ENCODE measurements at places on chromosomes 11 and 22.

DNA sequence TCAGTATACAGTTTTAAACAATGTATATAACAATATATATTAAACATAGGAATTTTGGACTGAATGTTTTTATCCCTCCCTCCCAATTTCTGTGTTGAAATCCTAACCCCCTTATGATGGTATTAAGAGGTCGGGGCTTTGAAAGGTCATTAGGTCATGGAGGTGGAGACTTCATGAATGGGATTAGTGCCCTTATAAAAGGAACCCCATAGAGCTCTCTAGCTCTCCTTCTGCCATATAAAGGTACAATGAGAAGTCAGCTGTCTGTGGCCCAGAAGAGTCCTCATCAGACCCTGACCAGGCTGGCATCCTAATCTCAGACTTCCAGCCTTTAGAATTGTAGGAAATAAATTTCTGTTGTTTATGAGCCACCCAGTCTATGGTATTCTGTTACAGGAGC is 6.5 kb downstream of the NNMT start:
- no peak for DNase-seq

DNA sequence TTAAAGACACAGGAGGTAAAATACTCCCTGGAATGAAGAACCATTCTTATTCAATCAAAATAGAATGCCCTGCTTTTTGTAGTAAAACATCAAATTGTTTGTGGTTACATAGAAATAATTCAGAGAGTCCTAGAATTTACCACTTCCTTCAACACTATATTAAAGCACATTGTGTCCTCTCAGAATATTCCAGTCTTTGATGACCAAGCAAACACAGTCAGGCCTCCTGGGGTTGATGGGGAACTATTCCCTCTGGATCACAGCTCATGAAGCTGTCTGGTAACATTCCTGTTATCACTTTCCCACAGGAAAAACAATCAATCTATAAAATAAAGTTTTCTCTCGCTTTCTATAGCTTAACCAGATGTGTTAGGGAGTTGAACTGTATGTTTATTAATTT is 389.3 kb downstream of the KCNA4 start:
- DNase-seq: no peak

GRCh38 chr22:20494978-20495860 is at the start of gene KLHL22:
KLHL22 (minus strand) TSS chr22:20495795; CDS start chr22:20489211, 6,584 bp downstream.
- DNase-seq: peak; percentile 90

DNA sequence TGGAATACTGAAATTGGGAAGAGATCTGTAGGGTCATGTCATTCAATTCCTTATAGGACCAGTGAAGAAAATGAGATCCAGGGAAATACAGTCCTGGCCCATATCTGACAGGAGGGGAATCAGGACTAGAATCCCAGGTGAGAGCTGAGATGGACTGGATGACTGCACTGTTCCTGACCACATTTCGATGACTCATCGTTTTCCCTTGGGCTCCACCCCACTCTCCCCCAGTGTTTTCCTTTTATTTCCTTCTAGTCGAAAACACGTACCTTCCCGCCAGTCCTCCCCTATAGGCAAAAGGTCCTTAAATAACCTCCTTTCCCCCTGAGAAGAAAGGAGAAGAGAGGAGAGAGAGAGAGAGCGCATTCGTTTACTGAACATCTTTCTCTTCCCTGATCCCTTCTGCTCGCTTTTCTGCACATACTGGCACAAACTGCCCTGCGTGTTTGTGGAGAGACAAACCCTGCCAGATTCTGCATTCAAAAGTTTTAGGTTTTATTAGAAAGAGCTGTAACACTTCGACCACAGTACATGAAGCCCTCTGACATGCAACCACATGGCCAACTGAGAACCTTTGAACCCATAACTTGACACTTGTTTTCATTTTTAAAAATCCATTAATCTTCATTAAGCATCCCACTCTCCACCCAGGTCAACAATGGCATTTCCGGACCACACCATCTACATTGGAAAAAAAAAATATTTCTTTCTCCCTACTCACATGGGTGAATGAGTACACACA is 565.7 kb downstream of the METTL15 start:
- DNase-seq: no peak

- no peak for DNase-seq
Observed at GRCh38 chr22:46104881-46105493, 45.3 kb upstream of the PPARA start.
